Stimulated activated naive CD8-positive, alpha-beta T cell treated with anti-CD3 and anti-CD28 coated beads, Interleukin-15, amount 100 ng/mL, for 72 hours (primary cell): ENCODE measurements at places on chromosomes 1 and 21.

DNA sequence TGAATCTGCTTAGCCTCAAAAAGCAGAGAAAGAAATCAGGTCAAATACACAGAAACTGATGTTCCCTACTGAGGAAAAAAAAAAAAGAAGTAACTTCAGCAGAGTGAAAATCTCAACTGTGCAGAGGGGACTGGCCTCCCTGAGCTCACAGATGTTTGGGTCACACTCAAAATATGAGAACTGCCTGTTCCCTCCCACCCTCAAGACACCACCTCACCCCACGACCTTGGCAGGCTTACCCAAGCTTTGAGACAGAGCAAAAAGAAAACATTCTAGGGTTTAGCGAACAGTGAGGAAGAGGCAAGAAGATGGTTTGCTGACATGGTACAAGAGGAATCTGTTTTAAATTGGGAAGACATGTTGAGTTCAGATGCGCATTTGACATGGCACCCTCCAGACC is 48.8 kb downstream of the NID1 start:
- DNase-seq: no peak

- no peak for DNase-seq
Observed at GRCh38 chr1:221783936-221784335, 42.0 kb upstream of the DUSP10 start.

DNA sequence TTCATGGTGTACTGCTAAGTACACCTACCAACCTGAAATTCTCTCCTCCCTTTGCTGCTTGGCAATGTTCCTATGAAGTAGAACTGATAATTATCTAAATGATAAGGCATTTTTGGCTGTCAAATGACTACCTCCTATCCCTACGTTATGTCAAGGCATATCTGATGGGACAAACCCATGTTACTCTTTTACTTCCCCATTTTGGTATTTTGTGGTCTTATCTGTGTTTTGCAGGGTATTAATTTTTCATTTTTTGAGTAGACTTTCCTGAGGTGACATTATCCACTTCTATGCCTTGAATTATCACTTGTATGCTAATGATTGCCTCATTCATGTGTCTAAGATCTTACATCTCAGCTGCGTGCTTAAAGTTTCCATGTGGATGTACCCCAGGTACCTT is 499.6 kb upstream of the B3GALT2 start:
- DNase-seq: no peak

GRCh38 chr1:202709276-202710041 is 795 bp downstream of the SYT2 start:
- no peak for DNase-seq

GRCh38 chr1:166083887-166084286 is 82.9 kb downstream of the FAM78B start:
- DNase-seq: no peak

DNA sequence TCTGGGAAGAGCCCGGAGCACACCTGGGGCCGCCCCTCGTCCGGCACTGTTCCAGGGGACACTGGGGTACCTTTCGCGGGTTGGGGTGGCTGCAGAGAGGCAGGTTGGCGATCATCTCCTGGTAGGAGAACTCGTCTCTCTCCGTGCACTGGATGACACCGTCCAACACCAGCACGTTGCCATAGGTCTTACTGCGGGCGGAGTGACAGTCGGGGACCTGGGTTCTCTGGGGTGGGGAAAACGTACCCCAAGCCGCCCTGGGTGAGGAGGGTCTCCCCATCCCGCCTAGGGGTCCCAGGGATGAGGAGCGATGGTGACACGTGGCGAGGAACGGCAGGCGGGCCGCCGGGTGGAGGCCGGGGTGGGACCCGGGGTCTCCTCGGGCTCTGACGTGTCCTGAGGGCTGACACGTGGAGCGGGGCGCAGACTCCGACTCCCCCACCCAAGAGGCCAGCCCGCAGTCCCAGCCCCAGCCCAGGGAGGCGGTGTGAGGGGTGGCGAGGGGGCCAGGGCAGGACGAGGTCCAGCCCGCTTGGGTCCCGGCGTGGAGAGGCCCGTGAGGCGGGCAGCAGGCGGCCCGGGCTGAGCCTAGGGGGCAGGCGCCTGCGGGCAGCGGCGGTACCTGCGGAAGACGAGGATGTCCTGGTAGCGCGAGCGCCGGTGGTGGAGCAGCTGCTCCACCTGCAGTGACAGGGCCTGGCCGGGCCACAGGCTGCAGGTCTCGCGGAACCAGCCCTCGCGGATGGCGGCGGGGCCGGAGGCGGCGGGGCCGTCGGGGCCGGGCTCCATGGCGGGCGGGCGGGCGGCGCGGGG is 457 bp downstream of the SRM start:
- DNase-seq: no peak

GRCh38 chr1:18927082-18927653 is 24.8 kb upstream of the ALDH4A1 start:
- DNase-seq: no peak

- no peak for DNase-seq
Observed at GRCh38 chr1:154334079-154335024, 9.0 kb downstream of the ATP8B2 start.

DNA sequence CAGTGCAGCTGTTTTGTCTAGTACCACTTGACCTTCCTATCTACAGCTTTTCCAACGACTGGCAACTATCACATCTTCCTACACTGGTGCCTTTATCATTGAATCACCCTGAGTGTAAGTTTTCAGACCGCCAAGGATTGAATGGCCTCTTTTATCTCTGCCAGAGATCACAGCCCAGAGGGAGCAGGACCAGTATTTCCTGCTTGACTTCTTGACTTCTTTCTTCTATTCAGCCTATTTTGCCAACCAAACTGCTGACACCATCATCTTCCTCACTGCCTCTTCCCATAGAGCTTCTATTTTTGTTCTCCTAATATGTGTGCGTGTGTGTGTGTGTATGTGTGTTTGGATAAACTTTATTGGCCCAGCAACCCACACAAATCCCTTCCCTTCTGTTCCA is 53.8 kb downstream of the SERBP1 start:
- no peak for DNase-seq

DNA sequence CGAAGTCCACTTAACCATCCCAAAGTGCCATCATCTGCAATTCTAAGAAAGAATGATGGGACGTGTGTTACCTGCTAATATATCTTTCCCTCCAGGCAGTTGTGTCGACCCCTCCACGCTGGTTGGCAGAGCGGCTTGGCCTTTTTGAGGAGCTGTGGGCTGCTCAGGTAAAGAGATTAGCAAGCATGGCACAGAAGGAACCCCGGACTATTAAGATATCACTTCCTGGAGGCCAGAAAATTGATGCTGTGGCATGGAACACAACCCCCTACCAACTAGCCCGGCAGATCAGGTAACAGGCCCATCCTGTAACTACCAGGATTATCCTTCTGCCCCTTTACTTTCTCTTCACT is 520 bp downstream of the TARS2 start:
- no peak for DNase-seq

DNA sequence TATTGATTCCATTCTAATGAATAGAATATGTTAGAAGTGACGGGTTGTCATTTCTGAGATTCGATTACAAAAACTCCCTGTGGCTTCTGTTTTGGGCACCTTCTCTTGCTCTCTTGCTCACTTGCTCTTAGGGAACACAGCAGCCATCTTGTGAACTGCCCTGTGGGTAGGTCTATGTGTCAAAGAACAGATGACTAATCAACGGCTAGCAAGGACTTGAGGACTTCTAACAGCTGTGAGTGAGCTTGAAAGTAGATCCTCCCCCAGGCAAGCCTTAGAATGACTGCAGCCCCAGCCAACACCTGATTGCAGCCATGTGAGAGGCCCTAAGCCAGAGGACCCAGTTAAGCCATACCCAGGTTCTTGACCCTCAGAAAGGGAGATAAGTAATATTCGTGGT is 49.3 kb downstream of the AZIN2 start:
- peak; percentile 7 for DNase-seq

DNA sequence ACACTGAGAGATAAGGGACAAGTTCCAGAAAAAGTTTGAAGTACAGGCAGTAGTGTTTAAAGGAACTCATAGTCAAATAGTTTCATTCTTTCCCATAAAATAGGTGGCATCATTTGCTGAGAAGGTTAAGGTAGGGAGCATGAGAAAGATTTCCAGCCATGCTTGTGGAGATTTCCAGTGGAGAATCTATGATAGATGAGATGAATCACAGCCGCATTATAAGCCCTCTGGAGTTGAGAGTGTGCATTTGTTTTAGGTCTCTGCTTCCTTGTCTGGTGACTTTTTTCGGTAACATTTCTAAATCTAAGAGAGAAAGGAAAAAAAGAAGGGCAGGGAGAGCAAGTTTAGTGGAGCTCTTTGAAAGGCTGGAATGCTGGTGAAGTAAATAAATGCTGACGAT is 108.7 kb downstream of the DISP1 start:
- DNase-seq: no peak

- no peak for DNase-seq
Observed at GRCh38 chr1:5720045-5720444, 272.2 kb downstream of the NPHP4 start.

DNA sequence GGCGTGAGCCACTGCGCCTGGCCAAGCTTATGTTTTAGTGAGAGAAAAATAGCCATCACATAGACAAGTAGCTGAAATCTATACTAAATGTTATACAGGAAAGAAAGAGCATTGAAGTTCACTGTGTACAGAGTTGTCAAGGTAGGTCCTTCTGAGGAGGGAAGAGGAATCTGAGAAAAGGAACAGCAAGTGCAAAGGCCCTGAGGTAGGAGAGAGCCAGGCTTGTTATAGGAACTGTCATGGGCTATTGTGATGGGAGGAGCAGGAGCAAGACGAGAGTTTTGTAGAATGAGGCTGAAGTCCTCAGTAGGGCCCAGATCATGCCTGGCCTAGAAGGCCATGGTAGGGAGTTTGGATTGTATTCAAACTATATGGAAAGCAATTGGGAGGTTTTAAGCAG is 4.6 kb downstream of the ZDHHC18 start:
- no peak for DNase-seq

DNA sequence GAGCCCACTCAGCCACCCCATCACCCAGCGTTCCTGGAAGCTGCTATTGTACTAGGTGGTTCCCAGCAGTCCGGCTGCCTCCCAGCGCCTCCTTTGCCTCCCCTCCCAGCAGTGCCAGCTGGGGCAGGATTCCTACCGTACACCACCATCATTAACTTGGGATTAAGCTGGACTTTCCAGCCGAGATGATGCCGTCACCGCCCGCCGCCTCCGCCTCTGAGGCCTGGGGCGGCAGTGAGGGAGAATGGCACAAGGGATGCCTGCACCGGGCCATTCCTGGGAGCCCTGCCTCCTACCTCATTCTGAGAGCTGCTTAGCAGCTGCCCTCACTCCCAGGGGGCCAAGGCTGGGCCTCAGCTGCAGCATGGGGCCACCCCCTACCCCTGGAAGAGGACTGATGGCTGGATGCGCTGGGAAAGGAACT is 13.2 kb downstream of the CNTN2 start:
- DNase-seq: no peak
